ENCODE measurements at places on chromosomes 5 and 9.
A peak's percentile ranks its signal among the peaks of the same experiment; 100 is the strongest.

GRCh38 chr9:87080512-87081264 is 133.4 kb upstream of the GAS1 start:
- DNase-seq = peak; percentile 47

DNA sequence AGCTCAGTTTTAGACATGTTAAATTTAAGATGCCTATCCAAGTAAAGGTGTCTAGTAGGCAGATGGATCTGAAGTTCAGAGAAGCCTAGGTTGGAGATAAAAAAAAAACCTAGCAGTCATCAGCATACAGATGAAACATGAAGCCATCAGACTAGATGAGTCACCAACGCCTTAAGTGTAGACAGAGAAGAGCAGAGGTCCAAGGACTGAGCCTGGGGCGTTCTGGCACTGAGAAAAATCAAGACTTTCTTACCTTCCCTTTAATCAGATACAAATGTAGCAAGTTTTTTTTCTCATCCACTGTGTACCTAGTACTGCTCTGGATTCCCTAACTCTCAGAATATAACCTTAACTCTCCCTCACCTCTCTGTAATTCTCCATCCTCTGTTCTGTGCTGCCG is 97.3 kb downstream of the SIL1 start:
- no peak for DNase-seq

DNA sequence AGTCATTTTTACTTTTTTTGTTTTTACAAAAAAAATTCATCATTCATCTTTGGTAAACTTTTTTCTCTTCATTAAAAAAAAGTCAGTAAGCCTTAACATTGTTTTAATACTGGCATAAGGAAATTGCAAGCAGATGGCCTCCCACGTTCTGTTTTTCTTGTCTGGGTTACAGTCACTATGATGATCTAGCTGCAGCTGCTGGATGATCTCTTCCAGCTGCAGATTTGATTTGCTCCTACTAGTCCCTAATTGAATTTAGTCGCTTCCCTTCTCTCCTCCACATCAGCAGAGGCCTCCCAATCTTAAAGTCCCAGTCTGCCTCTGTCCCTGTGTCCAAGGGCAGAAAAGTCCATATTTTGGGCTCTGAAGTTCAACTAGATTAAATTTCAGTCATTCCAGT is 106.8 kb upstream of the PTGER4 start:
- DNase-seq = no peak

DNA sequence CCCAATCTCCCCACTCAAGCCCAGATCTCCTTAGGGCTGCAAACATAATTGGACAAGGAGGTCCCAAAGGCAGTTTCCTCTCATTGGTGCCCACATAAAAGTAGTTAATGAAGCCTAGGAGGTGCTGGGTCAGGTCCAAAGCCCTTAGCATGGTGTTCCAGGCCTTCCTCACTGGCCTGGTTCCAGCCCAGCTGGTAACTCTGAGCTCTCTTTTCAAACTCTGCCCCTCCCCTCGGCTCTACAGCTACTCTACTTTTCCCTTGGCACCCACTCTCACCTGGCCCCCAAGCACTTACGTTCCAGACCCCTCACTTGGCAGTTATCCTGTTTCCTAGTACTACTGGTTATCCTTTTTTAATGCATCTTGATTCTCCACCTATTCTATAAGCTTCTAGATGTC is 9.9 kb downstream of the SEPTIN8 start:
- no peak for DNase-seq
